ENCODE measurements at places on chromosomes 5 and 9.

DNA sequence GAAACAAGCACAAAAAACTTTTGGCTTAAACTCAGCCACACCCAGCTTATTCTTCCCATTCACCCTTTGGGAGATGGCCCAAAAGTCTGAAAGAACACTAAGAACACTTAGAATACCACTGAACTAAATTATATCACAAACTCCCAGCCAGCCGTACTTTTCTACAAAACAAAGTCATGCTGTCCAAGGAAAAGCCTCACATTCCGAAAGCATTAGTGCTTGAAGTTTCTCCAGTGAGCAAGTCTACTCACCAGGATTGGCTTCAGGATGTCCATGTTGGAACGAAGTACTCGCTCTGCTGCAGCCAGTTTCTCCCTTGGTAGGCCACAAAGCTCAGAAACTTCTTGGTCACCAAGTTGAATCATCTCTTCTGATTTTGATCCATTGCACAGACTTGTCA is 69.7 kb downstream of the ABCA1 start:
- DNase-seq, result no peak

GRCh38 chr5:115366223-115366622 is 69.8 kb upstream of the CCDC112 start:
- DNase-seq, result peak; percentile 59

DNA sequence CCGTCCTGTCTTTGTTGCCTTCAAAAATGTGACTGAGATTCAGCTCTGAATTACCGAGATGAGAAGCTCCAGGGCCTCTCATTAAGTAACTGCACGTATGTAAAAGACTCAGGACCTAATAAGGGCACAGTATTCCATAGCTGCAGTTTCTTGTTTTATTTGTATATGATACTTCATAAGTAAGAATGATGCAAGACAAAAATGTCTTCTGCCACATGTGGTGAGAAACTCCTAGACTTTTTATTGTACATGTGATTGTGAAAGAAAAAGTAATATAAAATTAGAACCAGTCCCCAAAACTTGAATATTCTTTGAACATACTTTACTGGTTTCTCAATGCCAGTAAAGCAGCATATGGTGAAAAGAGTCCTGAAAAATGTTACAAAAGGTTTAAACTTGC is 110.1 kb upstream of the OTULINL start:
- DNase-seq, result no peak

- no peak for DNase-seq
Measured at GRCh38 chr9:83957248-83957513, 22.8 kb downstream of the HNRNPK start.

GRCh38 chr5:76514713-76515112 is 108.5 kb downstream of the F2RL2 start:
- DNase-seq, result no peak

DNA sequence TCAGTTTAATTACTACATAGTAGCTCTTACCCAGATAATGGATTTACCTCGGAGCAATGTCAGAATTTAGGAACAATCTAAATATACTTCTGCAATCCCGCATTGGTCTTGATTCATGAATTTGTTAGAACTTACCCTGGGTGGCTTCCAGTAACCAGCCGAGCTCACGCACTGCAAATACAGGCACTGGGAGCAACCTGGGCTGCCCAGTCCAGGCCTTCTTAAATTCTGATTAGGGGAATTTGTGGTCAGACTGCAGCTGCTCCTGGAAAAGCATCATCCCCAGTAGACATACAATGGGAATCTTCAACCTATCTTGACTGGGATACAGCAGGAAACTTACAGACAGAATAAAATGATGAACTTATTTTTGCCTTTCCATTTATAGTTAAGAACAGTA is 270.3 kb downstream of the SPOCK1 start:
- no peak for DNase-seq

Measured in psoas muscle (tissue), 8 donors.